CD4-positive, alpha-beta T cell treated with Interleukin-17A for 4 hours (primary cell): ENCODE measurements at places on chromosomes 3 and 15.

DNA sequence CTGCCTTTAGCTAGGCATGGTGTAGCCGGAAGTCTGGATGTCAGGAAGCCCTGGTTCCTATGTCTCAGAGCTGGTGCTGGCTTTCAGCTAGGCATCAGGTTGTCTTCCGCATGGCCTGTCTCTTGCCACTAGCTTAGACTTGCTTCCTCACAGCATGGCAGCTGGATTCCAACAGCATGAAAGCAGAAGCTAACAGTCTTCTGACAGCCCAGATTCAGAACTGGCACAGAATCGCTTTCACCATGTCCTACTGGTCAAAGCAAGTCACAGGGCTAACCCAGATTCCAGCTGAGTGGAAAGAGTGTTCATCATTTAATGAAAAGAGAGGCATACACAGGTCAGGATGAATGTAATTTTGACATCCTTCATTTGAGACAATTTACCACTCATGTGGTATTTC is 1050.5 kb downstream of the ROBO2 start:
- DNase-seq: no peak

DNA sequence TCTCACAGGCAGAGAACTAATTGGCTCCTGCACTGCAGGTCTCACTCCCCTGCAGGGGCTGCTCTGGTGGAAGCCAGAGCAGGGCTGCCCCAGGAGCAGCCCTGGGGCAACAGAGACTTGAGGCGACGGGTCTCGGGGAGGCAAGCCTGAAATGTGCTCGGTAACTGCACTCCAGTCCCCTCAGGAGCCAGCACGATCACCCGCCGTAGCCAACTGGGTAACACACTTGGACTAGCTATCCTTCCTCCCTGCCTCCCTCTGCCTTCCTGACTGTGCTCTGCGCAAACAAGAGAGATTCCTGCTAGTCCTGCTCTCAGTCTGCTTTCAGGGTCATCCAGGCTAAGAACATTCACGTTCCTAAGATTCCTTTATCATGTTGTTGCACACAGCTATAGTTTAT is 140.7 kb upstream of the NSMCE3 start:
- no peak for DNase-seq

DNA sequence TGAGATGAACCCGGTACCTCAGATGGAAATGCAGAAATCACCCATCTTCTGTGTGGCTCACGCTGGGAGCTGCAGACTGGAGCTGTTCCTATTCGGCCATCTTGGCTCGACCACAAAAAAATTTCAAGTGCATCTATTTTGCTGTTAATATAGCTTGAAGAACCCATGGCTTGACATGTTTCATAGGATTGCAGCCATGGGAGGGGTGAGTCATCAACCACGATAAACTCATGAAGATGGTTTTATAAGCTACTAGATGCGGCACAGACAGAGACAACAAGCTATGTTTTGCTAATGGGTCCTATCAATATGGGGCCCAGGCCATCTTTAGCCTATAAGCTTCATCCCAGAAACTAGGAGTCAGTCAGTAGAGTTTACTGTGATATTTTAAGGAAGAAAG is 100.4 kb upstream of the PHLDB2 start:
- DNase-seq: no peak

- DNase-seq: no peak
Observed at GRCh38 chr15:61910839-61911369, 149.3 kb downstream of the VPS13C start.

DNA sequence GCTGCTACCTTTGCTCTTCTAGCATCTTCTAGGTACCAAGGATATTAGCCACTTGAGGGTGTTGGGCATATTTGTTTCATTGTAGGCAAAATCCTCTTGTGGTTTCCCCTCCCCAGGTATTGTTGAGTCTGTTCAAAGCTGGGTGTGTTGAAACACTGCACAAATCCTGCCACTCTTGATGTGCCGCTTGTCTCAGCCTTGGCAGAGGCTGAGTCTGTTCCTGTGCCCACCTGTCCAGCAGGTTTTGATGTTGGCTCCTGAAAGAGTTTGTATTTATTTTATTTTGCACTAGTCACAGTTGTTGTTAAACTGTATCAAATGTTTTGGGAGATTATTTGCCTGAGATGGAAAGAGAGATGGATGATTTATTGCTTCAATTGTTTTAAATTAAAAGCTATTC is 136.2 kb downstream of the USP13 start:
- no peak for DNase-seq

DNA sequence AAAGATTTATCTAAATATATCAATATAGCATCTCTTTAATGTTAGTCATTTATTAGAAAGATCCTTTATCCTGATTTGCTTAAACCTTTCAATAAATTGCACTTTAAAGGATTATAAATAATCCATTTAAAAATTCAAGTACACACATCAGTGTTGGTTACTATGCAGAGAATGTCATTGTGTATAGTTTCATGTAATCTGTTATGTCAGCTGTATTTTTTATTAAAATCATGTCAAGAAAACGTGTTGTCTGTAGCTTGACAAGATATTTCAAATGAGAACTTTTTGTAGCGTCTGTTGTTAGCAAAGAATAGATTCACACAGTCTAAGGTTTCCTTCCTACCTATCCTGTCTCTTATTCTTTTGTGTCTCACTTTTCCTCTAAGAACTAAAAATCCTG is 7.8 kb downstream of the PDHB start:
- no peak for DNase-seq

DNA sequence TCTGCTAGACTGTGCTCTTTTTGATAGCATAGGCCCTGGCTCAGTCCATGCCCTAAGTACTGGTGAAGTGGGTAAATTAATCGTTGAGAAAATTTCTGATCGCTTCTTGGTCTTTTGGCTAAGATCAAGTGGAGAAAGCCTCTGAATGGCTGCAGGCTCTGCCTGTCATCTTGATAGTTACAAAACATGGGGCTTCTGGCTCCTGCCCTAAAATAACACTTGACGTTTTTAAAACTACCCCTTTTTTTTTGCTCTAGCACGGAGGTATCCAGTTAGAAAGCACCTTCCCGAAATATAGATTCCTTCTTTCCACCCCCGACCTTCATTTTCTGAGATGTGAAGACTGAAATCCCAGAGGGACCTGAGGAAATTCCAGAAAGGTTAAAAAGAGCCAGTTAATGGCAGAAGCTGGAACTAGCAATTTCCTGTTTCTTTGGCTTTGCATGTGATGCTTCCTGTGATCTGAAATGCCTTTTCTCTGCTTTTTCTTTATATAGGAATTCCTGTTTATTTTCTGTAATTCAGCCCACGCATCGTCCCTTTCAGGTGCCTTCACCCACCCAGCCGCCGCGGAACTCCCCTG is 799 bp upstream of the C2CD4B start:
- DNase-seq: no peak

GRCh38 chr3:53187430-53187829 is 26.4 kb downstream of the PRKCD start:
- DNase-seq: no peak

DNA sequence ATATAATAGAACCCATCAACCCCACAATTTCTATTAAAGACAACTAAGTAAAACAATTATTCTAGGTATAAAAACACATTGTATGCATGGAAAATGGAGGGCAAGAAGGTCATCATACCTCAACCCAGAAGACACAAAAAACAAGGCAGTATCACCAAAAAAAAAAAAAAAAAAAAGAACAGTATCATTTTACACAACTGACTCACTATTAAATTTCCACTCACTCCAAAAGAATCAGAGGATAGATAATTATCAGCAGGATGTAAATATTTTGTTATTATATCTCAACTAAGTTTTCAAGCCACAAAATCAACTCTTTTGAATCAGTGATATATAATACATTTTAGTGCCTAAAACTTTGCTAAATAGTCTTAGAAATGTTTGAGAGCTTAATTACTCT is 55.0 kb downstream of the CLASP2 start:
- no peak for DNase-seq

- no peak for DNase-seq
Observed at GRCh38 chr15:68028888-68029207, 25.3 kb upstream of the PIAS1 start.

- peak; percentile 12 for DNase-seq
Observed at GRCh38 chr15:63933522-63933921, 99.8 kb upstream of the HERC1 start.

GRCh38 chr3:61927332-61927731 is 366.0 kb downstream of the PTPRG start:
- no peak for DNase-seq

DNA sequence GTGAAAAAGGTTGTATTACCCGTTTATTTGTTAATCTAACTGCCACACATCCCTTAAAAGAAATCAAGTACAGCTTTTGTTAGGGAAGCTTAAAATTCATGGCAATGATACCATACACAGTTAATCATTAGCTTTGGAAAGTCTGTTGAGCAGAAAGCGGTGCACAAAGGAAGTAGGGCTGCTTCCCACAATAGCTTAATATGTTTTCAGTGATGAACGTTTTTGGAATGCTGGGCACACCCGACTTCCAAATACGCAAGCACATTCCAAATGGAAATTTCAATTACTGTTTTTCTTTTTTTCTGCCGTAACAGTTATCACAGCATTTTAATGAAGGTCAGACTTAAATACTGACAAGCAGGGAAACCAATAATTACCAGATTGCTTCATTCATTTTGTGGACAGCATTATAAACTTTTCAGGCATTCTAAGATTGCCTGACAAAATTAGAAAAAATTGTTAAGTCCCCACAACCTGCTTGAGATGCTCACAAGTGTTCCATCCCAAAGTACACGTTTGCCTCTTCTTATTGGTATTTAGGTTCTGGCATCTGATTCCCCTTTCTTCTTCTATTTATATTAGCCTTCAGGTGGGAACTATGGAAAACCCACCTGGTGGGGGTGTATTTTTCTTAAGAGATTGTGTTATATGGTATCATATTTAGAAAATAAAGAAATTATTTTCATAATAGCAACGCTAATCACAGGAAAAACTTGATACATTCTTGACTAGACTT is 1.1 kb upstream of the ECT2 start:
- DNase-seq: no peak

GRCh38 chr15:28019594-28020309 is 79.4 kb downstream of the OCA2 start:
- DNase-seq: no peak

DNA sequence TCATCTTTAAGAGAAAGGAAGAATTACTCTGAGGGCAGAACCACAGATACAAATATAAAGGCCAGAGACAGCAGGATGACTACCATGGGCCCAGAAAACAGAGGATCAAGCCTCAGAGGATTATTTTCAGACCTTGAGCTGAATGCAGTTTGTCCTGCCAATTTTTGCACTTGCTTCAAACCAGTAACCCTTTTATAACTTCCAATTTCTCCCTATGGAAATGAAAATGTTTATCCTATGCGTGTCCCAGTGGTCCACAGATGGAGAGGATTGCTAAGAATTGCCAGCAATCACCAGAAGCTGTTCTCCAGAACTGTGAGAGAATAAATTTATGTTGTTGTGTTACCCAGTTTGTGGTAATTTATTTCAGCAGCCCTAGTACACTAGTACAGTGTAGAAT is 26.4 kb upstream of the MME start:
- no peak for DNase-seq

DNA sequence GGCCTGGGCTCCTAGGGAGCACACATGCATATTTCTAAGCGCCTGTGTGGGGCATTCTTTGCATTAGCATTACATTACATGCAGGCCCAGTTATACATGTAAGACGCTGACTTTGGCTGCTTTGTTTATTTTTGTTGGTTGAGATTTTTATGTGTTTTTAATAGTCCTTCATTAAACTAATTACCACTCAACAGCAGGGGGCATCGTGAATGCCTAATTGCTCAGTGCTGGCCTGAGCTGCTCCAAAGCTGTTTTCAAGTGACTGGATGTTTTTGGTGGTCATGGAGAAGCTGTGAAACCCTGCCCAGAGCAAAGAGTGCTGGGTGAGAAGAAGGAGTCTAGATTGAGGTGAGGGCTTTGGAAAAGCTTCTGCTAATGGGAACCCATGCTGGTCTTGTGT is 41.5 kb downstream of the GPD1L start:
- no peak for DNase-seq

DNA sequence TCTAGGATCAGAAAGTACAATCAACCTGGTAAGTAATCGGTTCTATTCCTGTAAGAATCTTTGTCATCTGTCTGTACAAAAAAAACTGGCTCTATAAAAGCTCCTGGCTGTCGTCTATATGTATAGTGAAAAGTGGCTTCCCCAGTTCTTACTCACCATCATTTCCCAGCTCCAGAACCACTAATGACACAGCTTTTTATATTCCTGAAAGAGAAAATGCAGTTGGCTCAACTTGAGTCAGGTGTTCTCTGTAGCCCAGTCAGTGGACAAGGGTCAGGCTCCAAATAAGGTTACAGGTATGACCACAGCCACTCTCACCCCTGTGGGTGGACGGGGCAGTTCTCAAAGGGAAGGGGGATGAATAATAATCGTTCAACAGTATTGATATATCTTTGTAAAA is 85.1 kb downstream of the AP4E1 start:
- DNase-seq: no peak

DNA sequence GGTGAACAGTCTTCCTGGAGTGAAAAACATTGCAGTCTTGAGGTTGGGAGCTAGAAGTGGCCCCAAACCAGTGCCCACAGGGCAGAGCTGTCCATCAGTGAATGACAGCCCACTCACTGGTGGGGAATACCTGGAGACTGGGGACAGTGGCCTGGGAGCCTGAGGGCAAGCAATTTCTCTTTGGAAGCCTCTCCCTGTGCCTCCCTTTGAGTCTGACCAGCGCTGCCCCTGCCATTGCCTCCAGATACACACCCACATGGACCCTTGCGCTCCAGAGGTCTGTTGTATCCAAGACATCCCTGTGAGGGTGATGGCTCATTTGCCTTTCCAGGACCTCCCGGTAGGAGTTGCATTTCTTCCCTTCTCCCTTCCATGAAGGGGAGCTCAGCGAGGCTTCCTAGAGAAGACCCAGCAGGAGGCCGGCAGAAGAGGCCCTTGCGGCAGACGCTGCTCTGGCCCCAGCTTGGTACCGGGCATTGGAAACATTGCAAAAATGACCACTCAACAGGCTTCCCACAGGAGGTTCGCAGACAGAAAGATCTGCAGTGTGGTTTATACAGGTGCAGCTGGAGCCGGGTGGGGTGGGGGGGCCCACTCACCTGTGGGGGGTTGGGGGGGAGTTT is 38.5 kb downstream of the KLF13 start:
- DNase-seq: no peak

DNA sequence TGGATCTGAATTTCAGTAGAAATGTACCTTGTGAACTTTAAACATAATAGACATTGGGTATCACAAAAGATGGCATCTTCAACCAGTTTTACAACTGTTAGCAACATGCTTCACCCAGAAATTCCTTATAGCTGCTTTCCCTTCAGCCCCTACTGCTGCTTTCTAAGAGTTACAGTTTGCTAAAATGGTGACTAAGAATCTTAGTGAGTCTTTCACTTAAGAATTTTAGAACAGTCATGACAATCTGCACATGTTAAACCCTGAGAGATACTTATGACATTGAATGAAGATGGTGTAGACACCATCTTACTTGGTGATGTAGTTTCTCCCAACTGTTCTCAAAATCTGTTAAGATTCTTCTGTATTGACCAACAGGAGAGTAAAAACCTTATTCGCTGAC is 129.7 kb upstream of the UBE2E1 start:
- DNase-seq: no peak

- DNase-seq: peak; percentile 70
Observed at GRCh38 chr15:75640483-75641178, 607 bp upstream of the IMP3 start.
